ACHN (cell line): ENCODE measurements at places on chromosomes 3 and 15.

DNA sequence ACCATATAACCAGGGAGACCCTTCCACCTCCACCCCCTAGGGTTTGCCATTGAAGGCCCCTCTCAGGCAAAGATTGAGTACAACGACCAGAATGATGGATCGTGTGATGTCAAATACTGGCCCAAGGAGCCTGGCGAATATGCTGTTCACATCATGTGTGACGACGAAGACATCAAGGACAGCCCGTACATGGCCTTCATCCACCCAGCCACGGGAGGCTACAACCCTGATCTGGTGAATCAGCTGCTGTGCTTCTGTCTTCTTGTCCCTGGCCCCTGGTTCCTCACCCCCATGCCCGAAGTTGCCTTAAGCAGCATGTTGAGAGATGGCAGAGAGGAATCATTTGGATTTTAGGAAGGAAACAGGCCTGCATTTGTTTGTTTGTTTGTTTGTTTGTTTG is 98.4 kb downstream of the FLNB start:
- no peak for DNase-seq

DNA sequence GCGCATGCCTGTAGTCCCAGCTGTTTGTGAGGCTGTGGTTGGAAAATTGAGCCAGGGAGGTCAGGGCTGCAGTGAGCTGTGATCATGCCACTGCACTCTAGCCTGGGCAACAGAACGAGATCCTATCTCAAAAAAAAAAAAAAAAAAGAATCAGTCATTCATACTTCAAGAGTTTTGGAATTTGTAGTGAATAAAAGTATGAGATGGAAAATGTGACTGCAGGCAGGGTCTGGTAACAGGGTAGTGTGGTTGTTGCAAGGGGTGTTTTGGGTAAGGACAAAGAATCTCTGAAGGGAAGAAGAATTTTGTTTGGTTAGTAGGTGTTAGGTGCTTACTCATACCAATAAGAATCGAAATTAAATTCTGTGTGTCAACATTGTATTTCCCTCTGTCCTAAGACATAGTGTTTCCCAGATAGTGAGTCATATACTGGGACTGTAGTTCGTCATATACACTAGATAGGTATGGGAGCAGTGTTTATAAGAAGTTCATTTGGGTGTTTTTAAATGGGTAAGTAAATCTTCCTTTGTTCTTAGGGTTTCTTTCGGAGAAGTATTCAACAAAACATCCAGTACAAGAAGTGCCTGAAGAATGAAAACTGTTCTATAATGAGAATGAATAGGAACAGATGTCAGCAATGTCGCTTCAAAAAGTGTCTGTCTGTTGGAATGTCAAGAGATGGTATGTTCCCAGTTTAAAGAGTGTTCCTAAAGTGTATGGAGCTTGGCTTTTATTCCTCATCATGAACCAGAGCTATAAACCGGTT is 14.2 kb downstream of the NR1D2 start:
- DNase-seq: no peak

GRCh38 chr15:38707802-38708671 is 143.4 kb upstream of the RASGRP1 start:
- DNase-seq: peak; percentile 74

DNA sequence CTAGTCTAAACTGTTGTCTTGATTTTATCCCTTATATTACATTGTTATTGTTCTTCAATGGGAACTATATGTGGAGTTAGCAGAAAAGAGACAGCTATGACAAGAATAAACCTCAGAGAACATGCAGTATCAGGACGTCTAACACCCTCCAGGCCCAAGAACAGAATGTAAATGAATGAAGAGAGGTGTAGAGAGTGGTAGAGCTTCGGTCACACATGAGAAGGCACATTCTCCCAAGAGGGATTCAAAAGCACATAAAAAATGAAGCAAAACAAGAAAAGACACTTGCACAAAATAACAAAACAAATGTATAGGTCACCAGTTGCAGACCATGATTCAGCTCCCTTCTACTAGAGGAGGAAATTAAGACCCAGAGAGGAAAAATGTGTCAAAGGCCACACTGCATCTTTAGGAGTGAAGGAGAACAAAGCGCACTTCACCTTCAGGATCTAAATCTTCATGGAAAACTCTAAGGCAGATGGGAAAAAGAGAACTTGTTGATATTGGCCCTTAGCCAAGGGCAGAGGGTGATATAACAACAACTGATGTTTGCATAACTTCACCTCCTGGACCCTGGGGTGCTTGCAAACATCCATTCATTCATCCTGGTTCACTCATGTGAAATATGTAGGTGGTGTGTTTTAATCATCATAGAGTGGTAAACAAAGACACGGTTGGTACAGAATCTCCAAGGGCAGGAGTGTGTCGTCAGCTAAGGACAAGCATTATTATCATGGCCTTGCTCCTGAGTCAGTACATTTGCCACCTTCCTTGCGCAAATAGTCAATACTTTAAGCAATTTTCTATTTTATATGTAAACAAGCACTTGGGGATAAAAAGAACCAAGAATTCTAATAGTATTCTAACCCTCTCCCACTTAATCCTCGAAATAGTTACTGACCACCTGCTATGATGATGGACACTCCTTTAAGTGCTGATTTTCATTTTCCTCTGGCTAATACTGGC is 8.8 kb downstream of the NEK10 start:
- no peak for DNase-seq

DNA sequence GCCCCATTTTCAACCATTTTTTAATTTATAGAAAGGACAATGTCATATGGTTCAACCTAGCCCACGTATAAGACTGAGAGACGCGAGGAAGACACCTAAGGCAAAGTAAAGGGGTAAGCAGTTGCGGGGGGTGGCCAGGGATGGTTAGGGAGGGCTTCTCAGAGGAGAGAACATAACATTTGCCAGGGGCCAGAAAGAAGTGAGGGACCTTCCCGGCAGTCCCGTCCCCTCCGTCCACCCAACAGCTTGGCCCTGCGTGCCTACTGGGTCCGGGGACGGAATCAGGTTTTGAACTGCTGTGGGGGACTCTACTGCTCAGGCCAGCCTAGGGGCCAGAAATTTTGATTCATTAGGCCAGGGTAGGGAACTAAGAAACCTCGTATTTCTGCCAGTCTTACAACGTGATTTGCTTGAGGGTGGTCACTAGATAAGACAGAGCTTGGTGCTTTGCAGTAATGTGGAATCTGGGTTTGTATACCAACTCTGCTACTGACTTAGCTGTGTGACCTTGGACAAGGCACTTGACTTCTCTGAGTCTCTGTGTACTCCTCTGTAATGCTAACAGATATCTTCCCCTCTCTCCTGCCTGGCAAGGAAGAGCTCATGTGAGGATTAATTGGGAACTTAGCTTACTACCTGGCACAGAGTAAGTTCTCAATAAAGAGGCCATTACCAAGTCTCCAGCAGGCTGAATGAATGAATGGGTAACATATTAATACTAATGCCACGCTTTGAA is 734 bp upstream of the SLC6A20 start:
- no peak for DNase-seq

- DNase-seq: no peak
Measured at GRCh38 chr3:119331661-119332060, 37.5 kb downstream of the ARHGAP31 start.
